ENCODE measurements at places on chromosomes 1 and 21. TPM values are rescaled to one million over a fixed set of nuclear protein-coding genes. Genes with fewer than 3 reads are reported as not detected.

Gene KRTAP7-1
- total RNA-seq, result not detected

Gene PTGFRN
- 27.0 TPM for total RNA-seq

Gene SMYD3
- total RNA-seq, result 24.4 TPM

Gene MAST2
- 11.7 TPM for total RNA-seq
